Natural killer cell treated with Interleukin-12 subunit alpha and Interleukin-12 subunit beta and Interleukin-15 and Interleukin-18, amount 100 ng/mL, for 72 hours (primary cell): ENCODE measurements at places on chromosomes 16 and 17. TPM values are rescaled to one million over a fixed set of nuclear protein-coding genes. Genes with fewer than 3 reads are reported as not detected.

DNA sequence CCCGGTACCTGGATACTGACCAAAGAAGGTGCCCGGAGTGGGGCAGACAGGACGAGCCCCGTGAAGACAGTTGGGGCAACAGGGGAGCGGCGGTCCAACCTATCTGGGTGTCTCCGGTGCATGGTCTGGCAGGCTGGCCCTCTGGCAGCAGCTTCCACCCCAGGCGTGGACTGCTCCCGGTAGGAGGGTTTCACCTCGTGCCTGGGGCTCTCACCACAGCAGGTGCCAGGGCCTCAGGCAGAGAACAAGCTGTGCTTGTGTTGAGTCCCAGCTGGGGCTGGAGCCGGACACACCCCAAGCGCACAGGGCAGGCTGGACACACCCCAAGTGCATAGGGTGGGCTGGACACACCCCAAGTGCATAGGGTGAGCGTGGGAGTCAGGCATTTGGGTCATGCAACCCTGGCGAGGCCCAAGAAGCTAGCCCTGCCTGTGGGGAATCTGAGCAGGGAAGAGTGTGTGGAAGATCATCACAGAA, 1.5 kb upstream of the FBXL16 start:
- DNase-seq = no peak

DNA sequence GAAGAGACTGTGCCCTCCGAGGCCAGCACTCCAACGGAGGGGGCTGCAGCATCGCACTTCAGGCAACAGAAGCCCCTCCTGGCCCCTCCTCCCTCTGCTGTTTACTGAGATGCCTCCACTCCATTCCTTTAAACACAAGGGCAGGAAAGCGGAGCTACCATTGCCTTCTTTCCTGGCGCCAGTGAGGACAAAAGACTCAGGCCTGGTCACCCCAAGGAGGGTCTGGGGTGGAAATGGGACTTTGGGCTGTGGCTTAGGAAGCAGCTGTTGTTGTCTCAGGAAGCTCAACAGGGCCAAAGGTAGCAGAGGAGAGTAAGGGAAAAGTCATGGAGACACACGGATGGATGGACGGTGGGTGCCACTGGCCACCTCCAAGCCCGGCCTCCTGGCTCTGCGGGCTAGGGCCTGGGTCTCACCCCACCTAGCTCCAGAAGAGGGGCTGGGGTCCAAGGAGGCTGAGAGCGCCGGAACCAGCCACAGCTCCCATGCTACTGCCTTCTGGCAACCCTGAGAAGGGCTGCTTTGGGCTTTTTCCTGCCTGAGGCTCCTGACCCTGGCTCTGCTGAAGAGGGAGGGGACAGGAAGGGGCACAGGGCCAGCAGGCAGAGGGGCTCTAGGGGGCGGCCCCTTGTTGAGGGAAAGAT, 11.1 kb downstream of the CD300LG start:
- no peak for DNase-seq

DNA sequence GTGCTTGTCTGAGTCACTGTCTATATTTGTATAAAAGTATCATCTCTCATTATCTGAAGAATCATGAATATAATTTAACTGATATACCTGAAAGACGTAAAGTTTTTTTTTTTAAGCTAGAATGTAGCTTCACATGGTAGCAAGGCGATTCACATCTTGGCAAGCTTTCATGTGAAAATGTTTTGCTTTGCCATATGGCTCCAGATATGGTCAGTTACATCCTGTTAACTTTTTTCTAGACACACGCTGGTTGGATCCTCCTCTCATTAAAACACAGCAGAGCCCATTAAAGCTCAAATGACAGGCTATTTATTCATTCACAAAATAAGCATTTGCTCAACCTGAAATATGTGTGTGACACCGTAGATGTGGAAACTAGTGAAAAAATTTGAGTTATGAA, 412.8 kb downstream of the KIF2B start:
- DNase-seq = no peak

Gene CMTM2
- 0.45 TPM for total RNA-seq

Gene MYOCD
- not detected for total RNA-seq

Gene PIGL
- 26.4 TPM for total RNA-seq

DNA sequence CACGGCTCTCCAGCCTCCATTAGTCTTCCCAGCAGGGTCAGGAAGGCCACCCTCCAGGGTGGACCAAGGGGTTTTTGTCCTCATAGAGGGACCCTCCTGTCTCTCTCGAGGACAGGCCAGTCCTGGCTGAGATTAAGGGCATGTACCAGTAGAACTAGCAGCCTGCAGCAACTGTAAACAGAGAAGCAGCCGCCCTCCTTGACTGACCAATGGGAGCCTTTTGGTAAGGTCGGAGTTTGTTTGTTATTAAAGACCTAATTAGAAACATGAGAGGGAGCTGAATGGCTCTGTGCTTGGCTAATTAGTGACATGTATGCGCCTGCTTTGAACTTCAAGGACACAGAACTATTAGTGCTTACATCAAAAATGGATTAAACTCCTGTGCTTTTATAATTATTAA, 80.0 kb downstream of the CCDC182 start:
- no peak for DNase-seq

Gene TP53TG3C
- total RNA-seq = not detected

Gene TBC1D3C
- not detected for total RNA-seq

DNA sequence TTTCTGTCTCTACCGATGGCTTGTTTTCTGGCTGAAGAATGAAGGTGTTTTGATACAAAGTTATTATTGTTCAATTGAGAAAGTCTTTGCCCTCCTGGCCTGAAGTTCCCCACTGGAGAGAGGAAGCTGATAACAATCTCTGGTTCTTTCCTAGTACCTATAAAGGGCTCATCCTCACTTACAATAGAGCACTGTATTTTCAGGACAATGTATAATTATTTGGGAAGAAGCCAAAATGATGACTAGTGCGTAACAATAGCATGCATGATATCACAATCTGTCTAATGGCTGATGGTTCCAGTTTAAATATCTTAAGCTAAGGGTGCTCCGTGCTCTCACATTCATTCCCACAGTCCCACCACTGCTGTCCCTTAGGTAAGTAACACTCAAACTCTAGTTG, 230.7 kb downstream of the IRX3 start:
- DNase-seq = no peak

- DNase-seq = no peak
Measured at GRCh38 chr17:15918261-15918660, 26.7 kb upstream of the ADORA2B start.

Gene KCTD11
- 13.0 TPM for total RNA-seq

DNA sequence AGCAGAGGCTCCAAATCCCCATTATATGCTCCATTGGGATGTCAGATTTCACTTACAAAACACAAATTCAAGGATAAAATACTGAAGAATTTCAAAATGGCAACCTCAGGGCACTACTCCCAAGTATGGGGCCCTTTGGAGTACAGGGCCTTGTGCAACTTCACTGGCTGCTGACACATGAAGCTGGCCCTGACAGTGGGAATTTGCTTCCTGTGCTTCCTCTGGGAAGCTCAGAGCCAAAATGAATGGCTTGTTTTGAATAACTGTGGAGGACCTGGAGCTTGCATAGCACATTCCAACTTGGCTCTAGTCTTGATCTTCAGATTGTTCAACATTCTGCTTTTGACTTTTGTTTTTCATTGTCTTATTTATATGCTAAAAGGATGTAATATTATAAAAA, 52.3 kb upstream of the HNF1B start:
- DNase-seq = no peak

Gene C16orf96
- total RNA-seq = not detected

- peak; percentile 34 for DNase-seq
Measured at GRCh38 chr17:57663326-57664070, 81.6 kb downstream of the CCDC182 start.

Gene CDH15
- total RNA-seq = not detected

Gene MT1H
- total RNA-seq = not detected

Gene HSD17B1
- total RNA-seq = 0.71 TPM

Gene TK1
- 66.8 TPM for total RNA-seq

GRCh38 chr17:45177563-45177962, 15.9 kb downstream of the HEXIM2 start:
- DNase-seq = no peak

DNA sequence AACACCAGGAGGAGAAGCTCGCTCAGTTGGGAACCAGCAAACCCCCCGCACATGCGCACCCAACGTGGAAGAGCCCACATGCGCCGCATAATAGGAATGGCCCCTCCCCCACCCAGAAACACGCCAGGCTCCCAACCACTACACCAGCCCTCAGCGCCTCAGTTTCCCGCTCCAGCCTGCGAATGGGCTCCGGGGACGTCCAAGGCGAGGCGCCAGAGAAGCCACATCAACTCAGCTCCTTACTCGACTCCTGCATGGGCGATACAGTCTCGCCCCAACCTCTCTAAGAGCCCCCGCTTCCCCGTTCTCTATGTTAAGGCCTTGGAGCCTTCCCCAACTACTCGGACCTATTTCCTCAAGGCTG, 504 bp downstream of the SRSF1 start:
- DNase-seq = peak; percentile 71

GRCh38 chr17:43907998-43908721, 824 bp upstream of the MPP2 start:
- no peak for DNase-seq

- DNase-seq = no peak
Measured at GRCh38 chr17:50681263-50682200, 26.2 kb downstream of the ANKRD40 start.

DNA sequence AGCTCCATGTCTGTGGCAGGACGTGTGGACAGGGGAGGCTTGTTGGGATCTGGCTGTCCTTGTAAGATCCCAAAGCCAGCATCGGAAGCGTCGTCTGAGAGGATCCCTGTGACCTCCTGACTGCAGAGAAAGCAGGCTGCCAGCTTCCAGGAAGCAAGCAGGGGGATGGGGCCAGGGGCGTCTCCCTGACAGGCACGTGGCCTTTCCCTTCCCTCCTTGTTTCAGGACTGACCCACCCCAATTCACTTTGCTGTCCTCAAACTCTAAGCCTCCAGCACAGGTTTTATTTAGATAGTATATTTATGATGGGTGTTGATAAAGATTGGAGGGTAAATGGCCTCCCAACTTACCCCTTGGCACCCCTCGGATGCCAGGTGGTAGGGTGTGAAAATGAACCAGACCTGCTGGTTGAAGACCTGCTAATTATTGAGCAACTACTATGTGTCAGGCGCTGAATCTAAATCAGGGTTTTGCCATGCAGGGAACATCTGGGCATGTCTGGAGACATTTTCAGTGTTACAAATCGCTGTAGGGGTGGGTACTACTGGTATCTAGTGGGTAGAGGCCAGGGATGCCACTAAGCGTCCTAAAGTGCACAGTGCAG, 24.5 kb downstream of the SOCS1 start:
- DNase-seq = no peak

Gene HAP1
- not detected for total RNA-seq

DNA sequence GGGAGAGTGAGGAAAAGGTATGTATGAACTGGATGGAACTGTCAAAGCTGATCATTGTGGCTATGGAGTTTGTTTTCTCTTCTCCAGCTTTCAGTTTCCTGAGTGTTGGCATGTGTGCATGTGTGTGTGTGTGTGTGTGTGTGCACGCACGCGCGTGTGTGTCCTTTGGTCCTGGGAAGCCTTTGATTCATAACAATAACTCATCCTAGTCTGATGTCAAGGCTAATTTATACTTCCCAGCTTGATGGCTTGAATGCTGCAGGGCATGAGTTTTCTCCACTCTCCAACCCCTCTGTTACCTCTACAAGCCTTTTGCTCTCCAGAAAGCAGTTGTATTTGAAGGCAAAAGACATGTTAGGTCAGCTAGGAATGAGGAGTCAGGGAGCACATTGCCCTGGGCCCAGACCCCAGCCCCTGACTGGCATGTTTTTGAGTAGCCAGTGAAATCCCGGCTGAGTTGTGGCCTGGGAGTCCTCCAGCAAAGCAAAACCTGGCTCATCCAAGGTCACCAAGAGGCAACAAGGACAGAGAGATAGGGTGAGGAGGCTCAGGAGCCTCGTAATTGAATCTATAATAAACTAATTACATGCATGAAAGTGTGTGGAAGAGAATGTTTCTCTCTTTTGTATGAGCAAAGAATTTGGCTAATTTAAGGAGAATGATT, 8.9 kb upstream of the CDC42EP4 start:
- no peak for DNase-seq

GRCh38 chr17:63278728-63279442, 167.2 kb downstream of the CYB561 start:
- DNase-seq = no peak

DNA sequence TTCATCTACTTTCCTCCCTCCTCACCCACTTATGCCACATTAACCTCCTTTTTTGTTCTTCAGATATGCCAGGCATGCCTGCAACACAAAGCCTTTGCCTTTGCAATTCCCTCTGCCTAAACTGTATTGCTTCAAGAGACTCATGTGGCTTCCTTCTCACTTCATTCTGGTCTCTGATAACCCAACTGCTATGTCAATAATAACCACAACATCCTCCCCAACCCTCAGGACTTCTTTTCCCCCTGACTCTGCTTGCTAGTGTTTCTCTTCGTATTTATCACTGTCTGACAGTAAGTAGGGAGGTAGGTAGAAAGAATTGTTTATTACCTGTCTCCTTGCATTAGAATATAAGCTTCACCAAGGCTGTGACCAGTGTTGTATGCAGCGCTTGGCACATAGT, 22.4 kb downstream of the RBL2 start:
- DNase-seq = peak; percentile 69

DNA sequence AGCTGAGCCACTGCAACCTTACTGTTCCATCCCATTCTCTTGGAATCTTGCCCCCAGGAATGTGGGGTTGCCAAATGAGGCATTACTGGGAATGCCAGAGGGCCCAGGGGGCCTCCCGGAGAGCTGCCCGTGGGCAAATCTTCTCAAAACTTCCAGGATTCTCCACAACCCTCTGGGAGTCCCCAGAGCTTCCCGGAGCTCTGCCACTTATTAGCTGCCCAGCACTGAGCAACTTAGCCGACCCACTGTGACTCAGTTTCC, 306.0 kb downstream of the FOXL1 start:
- DNase-seq = no peak

Gene RHBDF2
- total RNA-seq = 156 TPM

DNA sequence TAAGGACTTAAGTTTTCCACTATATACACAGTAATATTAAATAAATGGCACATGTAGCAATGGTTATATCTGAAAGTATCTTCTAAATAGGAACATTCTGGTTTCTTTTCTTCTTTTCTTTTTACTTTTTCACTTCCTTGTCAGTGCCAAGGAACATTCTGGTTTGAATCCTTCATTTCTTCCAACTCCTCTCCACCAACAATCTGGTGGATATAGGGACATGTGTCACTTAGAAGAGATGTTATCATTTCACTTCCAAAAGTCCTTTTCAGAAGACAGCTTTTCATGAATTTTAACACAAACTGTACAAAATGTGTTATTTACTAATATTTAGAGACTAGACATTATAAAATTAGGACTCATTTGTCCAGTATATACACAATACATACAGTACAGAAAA, 7.9 kb upstream of the GOT2 start:
- no peak for DNase-seq

Gene GLIS2
- total RNA-seq = 0.31 TPM

DNA sequence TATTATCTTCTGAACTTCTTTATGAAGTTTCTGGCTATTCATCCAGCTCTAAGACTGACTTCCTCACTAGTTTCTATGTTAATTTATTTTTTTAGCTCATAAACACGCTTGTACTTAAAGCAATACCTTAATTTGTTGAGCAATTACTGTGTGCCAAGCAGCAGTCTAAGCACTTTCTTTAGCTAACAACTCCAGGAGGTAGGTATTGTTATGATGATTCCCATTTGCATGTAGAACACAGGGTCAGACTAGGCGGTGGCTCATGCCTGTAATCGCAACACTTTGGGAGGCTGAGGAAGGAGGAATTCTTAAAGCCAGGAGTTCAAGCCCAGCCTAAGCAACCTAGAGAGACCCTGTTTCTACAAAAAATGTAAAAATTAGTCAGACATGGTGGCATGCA, 19.8 kb downstream of the DNAH3 start:
- DNase-seq = no peak

- DNase-seq = no peak
Measured at GRCh38 chr17:83042522-83043158, 36.8 kb upstream of the METRNL start.
